ENCODE measurements at places on chromosomes 3 and 15. TPM values are rescaled to one million over a fixed set of nuclear protein-coding genes. Genes with fewer than 3 reads are reported as not detected.

Gene DLL4
- total RNA-seq = 1.1 TPM

Gene SH2D7
- total RNA-seq = not detected

Gene SCN5A
- total RNA-seq = 0.27 TPM

Gene GLDN
- total RNA-seq = 0.18 TPM

Gene SAMD7
- total RNA-seq = not detected

GRCh38 chr3:136332302-136332701, 82.2 kb downstream of the PCCB start:
- H3K27ac ChIP-seq = no peak overlapping the region
- H3K4me1 ChIP-seq = no peaks in the 10 kb centered on the region
- peaks cover 73% of the 10 kb centered on the region for H3K36me3 ChIP-seq
- H3K27me3 ChIP-seq = no peaks in the 10 kb centered on the region

GRCh38 chr3:147963711-147964110, 554.5 kb downstream of the ZIC1 start:
- H3K4me3 ChIP-seq = no peak overlapping the region
- no peaks in the 10 kb centered on the region for H3K27me3 ChIP-seq
- H3K27ac ChIP-seq = no peak overlapping the region
- no peaks in the 10 kb centered on the region for H3K4me1 ChIP-seq

DNA sequence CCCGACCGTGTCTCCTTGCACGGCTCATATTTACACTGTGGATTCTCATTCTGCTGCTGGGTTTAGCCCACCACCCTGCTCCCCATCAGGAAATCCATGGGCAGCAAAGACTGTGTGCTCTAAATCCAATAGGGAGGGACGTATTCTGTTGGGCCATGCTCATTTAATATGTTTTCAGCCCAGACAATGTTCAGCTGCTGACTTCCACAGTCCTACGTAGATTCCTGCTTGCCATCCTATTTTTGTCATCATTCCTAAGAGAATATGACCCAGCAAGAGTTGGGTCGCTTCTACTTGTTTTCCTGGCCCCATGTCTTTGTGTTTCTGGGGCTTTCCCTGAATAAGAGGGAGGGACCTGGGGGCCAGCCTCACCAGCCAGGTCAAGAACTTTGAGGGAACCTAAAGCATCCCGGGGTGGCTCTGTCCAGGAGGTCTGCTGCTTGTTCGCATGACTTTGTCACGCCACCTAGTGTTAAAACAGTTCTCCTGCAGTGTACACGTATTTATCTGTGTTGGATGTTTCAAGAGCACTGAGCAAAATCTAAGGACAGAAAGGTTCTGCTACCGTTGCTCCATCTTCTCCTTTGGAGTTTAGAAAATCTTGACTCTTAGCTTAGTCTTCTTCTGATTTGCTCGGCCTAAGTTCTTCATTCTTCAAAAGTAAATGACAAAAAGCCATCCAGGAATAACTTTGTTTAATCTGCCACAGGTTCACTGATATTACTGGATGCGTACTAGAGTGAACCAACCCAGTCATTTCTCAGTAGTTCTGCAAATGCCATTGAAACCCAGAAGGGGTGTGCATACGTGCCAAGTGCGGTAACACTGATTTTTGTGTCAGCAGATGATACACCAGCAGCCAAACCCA, 79.8 kb upstream of the NR2E3 start:
- no peaks in the 10 kb centered on the region for H3K4me1 ChIP-seq
- H3K27ac ChIP-seq = no peak overlapping the region
- DNase-seq = peak; percentile 62
- no peak overlapping the region for H3K4me3 ChIP-seq

GRCh38 chr3:11384074-11384473, 111.9 kb downstream of the ATG7 start:
- no peak overlapping the region for H3K4me3 ChIP-seq
- no peak overlapping the region for H3K27ac ChIP-seq
- H3K27me3 ChIP-seq = no peaks in the 10 kb centered on the region
- H3K4me1 ChIP-seq = no peaks in the 10 kb centered on the region
- H3K36me3 ChIP-seq = peaks cover 10% of the 10 kb centered on the region
- no peak for DNase-seq

GRCh38 chr3:190124067-190124466, 3.4 kb upstream of the P3H2 start:
- DNase-seq = no peak
- H3K4me1 ChIP-seq = no peaks in the 10 kb centered on the region
- H3K4me3 ChIP-seq = no peak overlapping the region

DNA sequence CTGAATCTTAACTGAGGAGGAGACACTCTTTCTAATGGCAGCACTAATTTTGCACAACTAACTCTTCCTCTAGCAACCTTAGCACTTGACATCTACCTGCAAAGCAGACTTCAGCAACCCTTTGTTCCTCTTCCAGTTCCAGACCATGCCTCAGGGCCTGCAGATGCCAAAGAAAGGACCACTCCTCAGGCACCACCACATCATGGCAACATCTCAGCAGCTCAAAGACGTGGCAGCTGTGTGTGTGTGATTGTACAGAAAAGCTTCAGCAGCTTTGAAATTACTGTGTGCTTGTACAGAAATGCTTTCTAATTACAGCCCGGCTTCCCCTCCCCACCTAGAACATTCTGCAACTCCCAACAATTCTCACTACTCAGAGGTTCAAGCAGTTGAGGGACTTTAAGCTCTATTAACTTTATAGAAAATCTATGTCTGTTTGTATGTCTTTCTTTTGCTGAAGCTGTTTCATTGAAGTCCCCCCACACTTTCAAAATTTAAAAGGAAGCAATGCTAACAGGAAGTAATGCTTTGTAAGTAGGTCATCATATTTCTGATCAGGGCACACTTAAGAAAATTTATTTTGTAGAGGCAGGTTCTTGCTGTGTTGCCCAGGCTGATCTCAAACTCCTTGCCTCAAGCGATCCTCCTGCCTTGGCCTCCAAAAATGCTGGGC, 115.2 kb downstream of the CD47 start:
- no peaks in the 10 kb centered on the region for H3K27me3 ChIP-seq
- DNase-seq = no peak
- no peaks in the 10 kb centered on the region for H3K4me1 ChIP-seq
- no peaks in the 10 kb centered on the region for H3K36me3 ChIP-seq
- no peak overlapping the region for H3K4me3 ChIP-seq

GRCh38 chr3:128786434-128787020, 60.5 kb downstream of the RAB7A start:
- no peaks in the 10 kb centered on the region for H3K27me3 ChIP-seq
- H3K4me3 ChIP-seq = no peak overlapping the region
- no peaks in the 10 kb centered on the region for H3K4me1 ChIP-seq
- DNase-seq = no peak
- 0 out of 3 replicates have a peak, but pooled peaks cover 7% of the 10 kb centered on the region for H3K36me3 ChIP-seq

GRCh38 chr3:174002543-174002942, 605.0 kb downstream of the NLGN1 start:
- H3K36me3 ChIP-seq = no peaks in the 10 kb centered on the region
- no peak for DNase-seq
- no peaks in the 10 kb centered on the region for H3K27me3 ChIP-seq
- no peak overlapping the region for H3K4me3 ChIP-seq
- H3K27ac ChIP-seq = no peak overlapping the region
- no peaks in the 10 kb centered on the region for H3K4me1 ChIP-seq

GRCh38 chr3:195078891-195079440, 192.0 kb downstream of the XXYLT1 start:
- H3K27me3 ChIP-seq = no peaks in the 10 kb centered on the region
- H3K4me3 ChIP-seq = no peak overlapping the region
- DNase-seq = no peak

DNA sequence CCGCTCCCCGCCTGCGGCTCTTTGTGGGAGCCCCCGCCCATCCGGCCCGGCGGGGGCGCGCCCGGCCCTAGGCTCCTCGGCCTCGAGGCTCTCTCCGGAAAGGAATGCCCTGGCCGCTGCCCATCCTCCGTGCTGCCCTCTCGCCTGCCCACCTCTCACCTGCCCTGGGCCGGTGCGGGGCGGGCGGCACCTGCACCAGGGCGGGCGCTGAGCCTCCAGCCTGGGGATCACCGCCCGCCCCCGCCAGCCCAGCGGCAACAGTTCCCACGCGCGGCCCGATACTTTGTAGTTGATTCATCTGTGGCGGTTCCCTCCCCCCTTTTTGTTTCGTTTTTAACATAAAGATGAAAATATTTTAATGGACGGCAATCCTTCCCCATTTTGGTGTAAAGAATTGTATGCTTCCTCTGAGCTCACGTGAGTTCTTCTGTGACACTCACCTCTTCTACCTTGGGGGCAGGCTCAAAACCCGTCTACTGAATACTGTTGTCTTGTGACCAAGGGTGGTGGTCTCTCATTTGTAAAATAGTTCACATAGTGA, 1.9 kb downstream of the KLF13 start:
- 0 out of 2 replicates have a peak, but pooled peaks cover 6% of the 10 kb centered on the region for H3K27me3 ChIP-seq
- H3K27ac ChIP-seq = peak overlapping the region; percentile 62
- peaks cover 42% of the 10 kb centered on the region for H3K4me1 ChIP-seq
- no peak for DNase-seq
- no peaks in the 10 kb centered on the region for H3K36me3 ChIP-seq
- H3K4me3 ChIP-seq = peak overlapping the region; percentile 69

All from K562 (cell line).